ENCODE measurements at places on chromosomes 3 and 15. TPM values are rescaled to one million over a fixed set of nuclear protein-coding genes. Genes with fewer than 3 reads are reported as not detected.
A peak's percentile ranks its signal among the peaks of the same experiment; 100 is the strongest.

TFRC gene
- 118 TPM for total RNA-seq

- no peak for DNase-seq
These were observed 54.1 kb downstream of the RORA start for GRCh38 chr15:61175024-61175423.

DNA sequence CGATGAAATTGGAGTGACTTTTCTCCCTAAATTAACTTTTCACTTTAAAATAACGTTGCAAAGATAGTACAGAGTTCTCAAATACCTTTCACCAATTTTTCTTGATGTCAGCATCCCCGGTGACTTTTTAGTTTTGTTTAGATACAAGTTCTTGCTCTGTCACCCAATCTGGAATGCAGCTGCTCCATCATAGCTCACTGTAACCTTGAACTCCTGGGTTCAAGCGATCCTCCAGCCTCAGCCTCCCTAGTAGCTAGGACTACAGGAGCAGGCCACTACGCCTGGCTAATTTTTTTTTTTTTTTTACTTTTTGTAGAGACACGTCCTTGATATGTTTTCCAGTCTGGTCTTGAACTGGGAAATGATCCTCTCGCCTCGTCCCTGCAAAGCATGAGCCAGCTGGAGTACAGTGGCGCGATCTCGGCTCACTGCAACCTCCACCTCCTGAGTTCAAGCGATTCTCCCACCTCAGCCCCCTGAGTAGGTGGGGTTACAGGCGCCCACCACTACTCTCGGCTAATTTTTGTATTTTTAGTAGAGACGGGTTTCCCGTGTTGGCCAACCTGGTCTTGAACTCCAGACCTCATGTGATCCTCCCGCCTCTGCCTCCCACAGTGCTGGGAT is 747 bp downstream of the NSUN3 start:
- DNase-seq: no peak

DNA sequence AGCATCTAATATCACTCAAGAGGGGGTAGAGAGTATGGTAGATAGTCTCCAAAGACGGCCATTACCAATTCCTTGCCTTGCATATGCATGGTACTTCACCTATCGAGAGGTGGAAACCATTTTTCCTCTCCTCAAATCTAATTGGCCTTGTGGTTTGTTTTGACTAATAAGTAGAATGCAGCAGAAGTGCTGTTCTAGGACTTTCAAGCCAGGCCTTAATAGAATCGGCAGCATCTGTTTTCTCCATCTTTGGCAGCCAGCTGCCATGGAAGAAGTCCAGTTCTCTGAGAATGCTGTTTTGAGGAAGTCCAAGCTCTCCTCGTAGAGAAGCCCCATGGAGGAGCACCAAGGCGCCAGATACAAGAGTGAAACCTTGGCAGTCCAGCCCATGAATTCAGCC is 59.1 kb upstream of the RASGRP1 start:
- DNase-seq: no peak

DNA sequence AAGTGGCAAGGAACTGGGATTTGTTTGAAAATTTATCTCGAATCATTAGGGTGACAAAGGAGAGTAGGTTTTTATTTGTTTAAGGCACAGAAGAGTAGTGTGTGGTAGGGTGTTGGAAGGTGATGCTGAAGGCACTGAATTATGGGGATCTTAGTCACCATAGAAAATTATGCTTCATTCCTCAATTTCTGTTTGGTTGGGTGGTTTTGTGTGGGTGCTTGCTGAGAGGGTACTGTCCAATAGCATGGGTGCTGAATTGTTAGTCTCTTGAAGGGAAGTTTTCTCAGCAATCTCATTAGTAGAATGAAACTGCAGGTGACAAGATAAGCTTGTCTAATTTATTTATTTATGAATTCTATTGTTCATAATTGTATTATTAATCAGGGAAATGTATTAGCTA is 610.9 kb downstream of the AGBL1 start:
- DNase-seq: no peak

DNA sequence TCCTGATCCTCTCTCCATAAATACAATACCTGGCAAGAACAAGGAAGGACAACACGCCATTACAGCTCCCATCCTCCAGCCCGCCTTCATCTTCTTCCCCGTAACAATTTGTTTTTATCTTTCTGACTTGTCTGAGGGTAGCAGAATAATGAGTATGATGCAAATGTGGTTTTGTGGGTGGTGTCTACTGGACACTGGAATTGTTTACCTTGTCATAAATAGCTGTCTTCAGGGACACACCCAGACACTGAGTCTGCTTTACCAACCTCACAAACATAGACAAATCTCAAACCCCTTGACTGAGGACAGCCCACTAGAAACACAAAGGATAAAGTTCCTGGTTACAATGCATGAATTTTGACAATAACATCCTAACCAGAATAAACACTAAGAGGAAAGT is 13.4 kb downstream of the WDR72 start:
- DNase-seq: no peak

DNA sequence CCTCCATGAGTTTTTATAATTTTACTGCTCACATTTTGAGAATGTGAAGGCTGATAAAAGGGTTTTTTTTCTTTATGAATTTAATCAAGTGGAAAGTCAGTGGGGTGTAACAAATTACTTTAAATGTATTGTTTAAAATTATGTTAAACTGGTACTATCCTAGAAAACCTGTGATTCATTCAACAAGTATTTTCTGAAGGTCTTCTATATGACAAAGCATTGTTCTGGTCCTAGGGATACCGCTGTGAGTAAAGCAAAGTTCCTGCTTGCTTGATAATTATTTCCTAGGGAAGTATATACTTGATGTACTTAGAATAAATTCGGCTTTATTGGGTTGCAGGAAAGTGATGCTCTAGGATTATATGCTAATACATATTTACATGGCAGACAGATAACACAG is 152.8 kb upstream of the GOLGA6L4 start:
- no peak for DNase-seq

ANKUB1 gene
- not detected for total RNA-seq

DNA sequence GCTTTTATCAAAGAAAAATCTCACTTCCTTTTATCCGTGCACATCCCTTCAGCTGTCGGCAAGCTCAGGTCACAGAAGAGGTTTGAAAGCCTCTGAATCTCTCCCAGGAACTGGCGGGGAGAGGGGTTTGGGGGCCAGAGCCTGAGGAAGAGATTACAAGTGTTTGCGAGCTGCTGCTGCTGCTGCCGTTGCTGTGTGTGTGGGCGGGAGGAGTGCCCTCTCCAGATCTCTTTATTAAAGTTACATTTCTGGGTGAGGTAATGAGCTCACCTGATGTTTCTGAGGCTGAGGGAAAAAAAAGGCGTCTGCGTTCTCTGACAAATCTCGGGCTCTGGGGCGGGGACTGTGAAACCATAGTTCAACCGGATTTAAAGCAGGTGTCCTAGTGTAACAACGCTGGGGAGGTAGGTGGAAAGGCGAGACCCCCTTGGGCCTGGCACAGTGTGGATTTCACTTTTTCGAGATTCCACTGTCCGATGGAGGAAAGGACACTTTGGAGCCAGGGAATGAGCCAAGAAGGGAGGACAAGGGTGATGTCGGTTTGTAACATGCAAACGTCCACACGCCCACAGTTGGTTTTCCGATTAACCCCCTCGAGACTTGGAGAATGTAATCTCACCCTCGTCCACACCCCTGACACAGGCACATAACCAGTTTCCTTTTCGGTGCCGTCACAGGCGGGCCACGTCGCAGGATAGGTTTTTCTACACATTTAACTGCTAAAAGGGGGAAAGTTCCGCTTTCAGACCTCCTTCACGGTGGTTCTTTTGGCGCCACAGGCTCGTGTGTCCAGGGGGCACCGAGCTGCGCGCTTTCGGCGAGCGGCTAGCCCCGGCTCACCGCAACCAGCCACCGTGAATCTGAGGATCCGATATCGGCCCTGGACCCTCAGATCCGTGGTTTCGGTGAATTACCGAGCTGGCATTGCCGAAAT is 2.1 kb downstream of the ALCAM start:
- DNase-seq: peak; percentile 62

CCDC80 gene
- total RNA-seq: 657 TPM

- no peak for DNase-seq
These were observed 5.2 kb downstream of the LCMT2 start for GRCh38 chr15:43325039-43325684.

- DNase-seq: no peak
These were observed 237.7 kb upstream of the ST8SIA2 start for GRCh38 chr15:92155934-92156333.

B3GALNT1 gene
- 29.2 TPM for total RNA-seq

DNA sequence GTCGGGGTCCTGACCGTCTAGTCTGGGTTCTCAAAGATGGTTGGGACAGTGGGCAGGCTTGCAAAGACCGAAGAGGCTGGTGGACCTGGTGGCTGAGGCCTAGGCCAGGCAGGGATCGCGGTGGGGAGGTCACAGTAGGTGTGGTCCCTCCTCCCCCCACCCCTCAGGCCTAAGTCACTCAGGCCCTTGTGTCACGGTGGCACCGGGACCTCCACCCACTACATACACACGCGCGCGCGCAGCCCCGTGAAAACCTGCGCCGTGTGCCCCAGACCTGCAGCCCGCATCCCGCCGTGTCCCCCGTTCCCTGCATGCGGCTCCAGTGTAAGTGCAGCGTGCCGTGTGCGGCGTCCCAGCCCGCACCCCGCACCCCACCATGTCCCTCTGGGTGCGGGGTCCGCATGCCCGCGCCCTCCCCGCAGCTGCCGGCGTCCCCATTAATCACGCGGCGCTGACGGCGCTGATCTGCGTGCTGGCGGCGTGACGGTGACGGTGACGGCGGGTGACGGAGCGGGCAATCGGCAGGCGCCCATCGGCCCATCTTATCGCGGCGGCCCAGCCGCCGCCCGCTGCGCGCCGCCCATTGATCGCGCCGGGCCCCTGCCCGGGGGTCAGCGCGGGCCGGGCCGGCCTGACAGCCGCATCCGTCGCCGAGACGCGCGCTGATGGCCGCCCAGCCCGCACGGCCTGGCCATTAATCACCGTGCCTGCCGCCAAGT is 24.4 kb downstream of the SEC61A1 start:
- DNase-seq: no peak
